Fibroblast of skin of right quadriceps (primary cell): ENCODE measurements at places on chromosomes 5 and 9.
A peak's percentile ranks its signal among the peaks of the same experiment; 100 is the strongest.

DNA sequence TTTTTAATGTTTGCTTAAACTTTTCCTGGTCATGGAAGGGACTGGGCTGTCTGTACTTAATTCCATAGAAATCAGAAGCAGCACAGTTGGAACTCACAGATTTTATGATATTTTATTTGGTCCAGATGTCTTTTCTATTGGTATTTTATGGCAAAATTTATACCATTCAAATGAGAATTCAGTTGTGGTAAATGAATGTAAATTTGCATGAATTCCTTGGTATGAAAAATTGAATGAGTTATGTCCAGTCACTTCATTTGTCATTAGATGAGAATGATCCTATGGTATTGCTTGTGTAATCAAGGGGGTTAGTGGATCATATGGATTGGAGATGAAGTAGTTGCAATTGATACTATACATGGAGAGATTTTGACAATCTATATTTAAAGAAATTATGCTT is 188.0 kb downstream of the KDM4C start:
- DNase-seq = peak; percentile 61

- DNase-seq = no peak
These were observed 61.3 kb upstream of the RNF38 start for GRCh38 chr9:36461323-36461722.

GRCh38 chr9:129241725-129242124 is 63.7 kb upstream of the IER5L start:
- DNase-seq = no peak

GRCh38 chr9:127281891-127282290 is 17.3 kb downstream of the GARNL3 start:
- no peak for DNase-seq

- no peak for DNase-seq
These were observed 93.5 kb downstream of the HRH2 start for GRCh38 chr5:175751369-175751768.

- DNase-seq = no peak
These were observed 33.0 kb downstream of the INSL4 start for GRCh38 chr9:5264219-5264595.

GRCh38 chr9:134491856-134492255 is 149.7 kb upstream of the COL5A1 start:
- no peak for DNase-seq

DNA sequence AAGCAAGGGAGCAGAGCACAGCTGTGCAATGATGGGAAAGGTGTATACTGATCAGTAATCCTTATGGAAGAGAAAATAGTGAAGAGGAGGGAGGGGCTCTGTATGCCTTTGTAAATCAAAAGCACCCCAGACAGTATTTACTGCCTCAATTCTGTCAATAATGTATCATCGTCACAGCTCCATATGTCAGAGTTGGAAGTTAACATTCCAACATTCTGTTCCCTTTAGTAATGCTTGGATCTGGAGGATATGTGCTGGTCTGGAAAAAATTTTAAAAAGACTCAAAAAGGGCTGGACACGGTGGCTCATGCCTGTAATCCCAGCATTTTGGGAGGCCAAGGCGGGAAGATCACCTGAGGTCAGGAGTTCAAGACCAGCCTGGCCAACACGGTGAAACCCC is 310.4 kb downstream of the ACTL7B start:
- DNase-seq = peak; percentile 24

GRCh38 chr5:95619514-95620029 is 315 bp upstream of the GPR150 start:
- no peak for DNase-seq

DNA sequence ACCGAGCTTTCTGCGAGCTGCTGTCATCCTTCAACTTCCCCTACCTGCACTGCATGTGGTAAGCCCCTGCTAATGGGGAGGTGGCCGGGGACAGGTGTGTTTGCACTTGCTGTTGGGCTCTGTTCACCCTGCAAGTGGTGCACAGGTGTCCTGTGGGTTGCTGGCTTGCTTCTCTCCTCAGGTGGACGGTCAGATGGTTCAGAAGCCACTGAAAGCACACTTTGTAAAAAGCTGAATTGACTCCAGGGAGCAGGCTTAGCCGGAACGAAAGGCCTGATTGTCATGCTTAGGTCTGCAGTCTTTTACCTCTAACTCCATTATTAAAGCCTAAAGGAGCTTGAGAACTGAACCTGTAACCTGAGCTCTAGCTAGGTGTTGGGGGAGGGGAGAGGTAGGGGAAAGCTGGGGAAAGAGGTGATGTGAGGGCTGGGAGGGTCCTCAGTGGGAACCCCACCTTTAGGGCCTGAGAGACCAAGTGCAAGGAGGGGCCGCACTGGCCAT is 37.6 kb downstream of the ACER2 start:
- DNase-seq = no peak
